ENCODE measurements at places on chromosomes 16 and 17.

DNA sequence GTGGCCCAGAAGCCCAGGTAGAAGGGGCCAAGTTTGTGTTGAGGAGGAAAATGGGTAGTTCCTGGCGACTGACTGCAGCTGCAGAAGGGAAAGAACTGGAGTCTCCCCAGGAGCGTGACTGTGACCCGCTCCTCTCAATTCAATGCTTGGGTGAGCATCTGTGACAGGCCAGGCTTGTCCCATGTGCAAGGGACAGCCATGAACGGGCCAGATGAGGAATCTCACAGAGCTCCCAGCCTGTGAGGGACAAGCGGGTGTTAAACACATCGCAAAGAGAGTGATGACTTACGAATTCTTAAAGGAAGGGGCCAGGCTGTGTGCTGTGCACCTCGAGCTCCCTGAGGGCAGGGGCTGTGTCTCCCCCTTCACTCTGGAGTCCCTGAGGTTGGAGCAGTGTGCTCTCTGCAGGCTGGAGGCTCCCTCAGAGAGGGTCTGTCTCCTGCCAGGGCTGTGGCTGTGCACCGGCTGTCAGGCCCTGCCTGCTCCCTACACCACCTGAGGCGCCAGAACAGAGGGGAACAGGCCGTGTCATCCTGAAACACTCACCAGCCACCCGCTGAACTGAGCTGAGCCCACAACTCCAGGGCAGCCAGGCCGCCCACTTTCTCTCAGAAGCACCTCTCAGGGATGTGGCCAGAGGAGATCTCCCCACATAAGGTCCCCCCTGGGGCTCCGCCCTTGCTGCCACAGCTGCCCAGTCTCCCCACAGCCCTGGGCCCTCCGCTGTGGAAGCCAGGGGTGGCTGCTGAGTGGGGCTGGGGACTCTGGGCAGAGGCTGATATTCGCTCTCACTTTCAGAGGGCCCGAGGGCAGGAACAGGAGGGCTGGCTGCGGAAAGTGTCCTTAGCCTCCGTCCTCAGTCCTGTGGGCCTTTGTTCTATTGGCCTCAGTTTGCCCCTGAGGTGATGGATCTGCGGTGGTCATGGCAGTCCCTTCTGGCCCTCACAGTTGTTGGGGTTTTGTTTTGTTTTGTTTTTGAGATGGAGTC is 25.7 kb upstream of the NXPH3 start:
- no peak for DNase-seq

GRCh38 chr17:81037798-81038733 is 3.1 kb downstream of the BAIAP2 start:
- DNase-seq: no peak

- DNase-seq: no peak
These were observed 47.1 kb downstream of the SPACA3 start for GRCh38 chr17:33038740-33039139.

GRCh38 chr17:81035521-81036196 is 708 bp downstream of the BAIAP2 start:
- no peak for DNase-seq

DNA sequence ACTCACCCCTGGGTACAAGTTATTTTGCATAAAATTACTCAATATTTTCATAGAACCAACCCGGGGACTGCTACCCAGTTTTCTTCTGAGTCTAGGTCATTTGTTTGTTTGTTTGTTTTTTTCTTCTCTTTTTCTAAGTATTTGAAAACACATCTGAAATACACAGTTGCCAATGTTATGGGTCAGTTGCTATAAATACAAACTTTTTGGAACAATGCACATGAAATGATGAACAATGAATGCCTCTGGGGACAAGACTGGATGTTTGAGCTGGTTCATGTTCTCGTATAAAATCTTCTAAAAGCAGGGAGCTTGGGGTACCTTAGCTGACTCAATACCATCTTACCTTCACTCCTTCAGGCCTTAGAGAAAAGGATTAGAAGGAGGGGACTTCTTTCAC is 30.5 kb downstream of the TMEM238L start:
- no peak for DNase-seq

GRCh38 chr17:7234083-7234951 is at the start of gene DVL2:
TSS of gene DVL2 (minus strand) at chr17:7234517. CDS start at chr17:7234262, 255 bp downstream.
- peak; percentile 99 for DNase-seq

DNA sequence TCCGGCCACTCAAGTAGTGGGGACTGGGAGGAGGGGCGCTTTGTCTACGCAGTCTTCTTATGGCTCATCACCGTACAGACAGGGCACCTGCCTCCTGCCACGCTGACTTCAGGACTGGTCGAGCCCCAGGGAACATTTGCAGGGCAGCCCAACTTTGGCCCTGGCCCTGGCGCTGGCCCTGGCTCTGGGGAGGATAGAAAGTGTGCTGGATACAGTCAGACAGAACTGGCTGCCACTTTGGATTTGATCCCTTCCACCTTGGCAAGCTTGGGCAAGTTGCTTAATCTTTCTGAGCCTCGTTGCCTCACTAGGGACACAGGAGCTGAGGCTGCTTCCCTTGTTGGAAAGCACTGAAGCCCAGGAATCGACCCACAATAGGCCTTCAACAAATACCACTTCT is 13.6 kb downstream of the LGALS9 start:
- no peak for DNase-seq

DNA sequence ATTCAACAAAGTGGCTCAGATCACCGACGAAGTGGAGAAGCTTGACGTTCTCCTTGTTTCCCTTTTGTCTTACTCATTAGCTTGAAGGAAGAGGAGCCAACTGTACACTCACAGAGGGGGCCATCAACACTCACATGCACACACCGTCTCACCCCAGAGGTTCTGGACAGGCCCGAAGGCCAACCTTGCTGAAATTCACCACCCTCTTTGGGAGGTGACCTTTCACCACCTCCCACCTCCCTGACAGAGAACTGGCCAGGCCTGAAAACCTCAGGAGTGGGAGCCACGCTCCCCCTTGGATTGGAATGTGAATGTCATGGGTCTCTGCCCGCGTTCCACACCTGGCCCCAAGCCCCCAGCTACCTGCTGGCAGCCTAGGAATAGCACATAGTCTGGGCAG is 2.0 kb downstream of the DCXR start:
- DNase-seq: no peak

DNA sequence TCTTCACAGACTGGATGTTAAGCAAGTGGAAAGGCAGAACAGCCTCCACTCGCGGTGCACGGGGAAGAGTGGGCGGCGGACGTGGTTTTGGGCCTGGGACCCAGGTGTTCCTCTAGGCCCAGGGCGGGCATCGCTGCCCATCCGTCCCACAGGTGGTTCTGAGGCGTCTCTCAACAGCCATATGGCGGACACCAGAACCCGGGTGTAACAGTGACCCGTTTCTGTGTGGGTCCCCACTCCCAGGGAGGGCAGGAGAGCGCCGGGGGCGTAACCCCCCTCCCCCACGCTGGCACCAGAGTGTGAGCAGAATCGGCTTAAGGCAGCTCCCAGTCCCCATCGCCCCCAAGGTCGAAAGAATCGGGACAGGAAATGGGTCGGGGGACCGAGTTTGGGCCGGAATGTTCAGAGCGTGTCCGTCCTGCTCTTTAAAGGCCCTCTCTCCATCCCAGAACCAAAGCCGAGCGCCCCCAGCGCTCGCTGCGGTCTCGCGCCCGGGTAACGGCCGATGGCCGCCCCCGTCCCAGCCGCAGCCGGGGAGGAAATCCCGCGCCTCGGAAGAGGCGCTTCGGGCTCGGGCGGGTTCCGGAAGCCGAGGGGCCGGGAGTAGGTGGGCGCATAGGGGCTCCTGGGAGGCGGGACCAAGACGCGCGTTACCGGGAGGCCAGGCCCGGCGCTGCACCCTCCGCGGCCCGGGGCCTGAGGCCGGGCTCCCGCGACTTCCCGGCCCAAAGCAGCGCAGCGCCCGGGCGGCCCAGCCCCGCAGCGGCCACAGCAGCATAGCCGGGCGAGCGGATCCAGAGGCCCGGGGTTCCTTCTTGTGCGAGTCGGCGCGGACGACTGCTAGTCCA is at the start of gene TK2:
Gene TK2 (minus strand): TSS at position 839 of the 848 bp plus-strand sequence. CDS start 61 bp downstream, at position 778.
- no peak for DNase-seq

DNA sequence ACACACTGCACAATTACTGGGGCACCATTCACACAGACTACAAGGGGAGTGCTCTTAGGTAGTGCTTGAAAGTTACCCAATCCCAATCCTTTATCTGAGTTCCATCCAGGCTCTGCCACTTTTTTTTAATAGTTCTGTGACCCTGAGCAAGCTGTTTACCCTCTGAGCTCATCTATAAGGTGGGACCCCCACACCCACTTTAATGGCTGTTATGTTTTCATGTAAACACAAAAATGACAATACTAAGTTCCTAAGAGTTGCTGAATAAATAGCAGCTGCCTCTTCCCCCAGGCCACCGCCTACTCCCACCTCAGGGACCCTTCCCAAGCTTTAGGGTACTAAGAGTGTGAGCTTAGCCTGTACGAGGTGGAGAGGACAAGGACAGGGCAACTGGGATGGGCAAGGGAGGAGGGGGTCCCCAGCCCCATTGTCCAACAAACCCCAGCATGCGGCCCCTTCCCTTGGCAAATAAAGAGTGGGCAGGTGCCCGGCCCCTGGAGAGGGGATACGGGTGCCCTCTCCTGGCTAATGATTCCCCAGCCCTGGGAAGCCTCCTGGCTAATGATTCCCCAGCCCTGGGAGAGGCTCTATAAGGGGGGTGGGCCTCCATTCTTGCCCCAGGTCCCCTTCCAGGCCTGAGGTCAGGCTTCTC is 14.6 kb downstream of the SLC13A2 start:
- no peak for DNase-seq

GRCh38 chr17:48254896-48255295 is 147.3 kb downstream of the SNX11 start:
- no peak for DNase-seq

- no peak for DNase-seq
These were observed 5.1 kb upstream of the HSBP1 start for GRCh38 chr16:83802554-83803205.

- no peak for DNase-seq
These were observed 34.1 kb downstream of the VPS53 start for GRCh38 chr17:680529-680928.

GRCh38 chr16:88539652-88540345 is 30.4 kb upstream of the ZC3H18 start:
- DNase-seq: no peak

GRCh38 chr16:57999366-57999970 is 1.0 kb downstream of the ZNF319 start:
- DNase-seq: no peak

GRCh38 chr16:79132701-79133100 is 467.8 kb downstream of the MAF start:
- DNase-seq: no peak

DNA sequence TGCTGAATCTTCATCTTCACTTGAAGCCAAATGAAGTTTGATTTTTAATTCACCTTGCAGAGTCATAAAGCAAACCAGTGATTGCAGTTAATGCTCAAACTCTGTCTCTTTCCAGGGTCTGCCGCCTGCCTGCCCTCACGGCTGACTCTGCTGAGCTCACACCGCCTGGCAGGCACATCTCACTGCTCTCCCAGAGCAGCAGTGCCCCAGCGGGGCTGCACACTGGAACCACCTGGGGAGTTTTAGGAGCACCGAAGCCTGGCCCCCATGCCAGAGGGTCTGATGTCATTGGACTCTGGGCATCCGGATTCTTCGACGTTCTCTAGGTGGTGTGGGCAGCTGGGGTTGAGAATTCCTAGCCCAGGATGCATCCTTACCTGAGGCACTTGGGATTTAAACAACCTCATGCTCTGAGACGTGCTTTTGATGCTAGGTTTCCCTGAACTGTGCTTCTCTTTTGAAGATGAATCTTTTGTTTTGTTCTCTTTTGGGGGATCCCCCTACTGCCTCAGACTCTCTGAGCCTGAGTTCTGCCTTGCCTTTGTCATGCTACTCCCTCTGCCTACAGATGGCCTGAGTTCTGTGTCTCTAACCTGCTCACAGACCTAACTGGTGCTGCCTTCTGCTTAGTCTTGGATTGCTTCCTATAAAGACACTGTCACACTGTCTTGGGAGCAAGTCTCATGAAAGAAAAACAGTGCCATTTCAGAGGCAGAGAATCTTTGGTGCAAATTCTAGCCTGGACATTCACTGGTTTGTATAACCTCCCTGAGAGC is 438.1 kb upstream of the CCL2 start:
- no peak for DNase-seq

GRCh38 chr16:27969574-27969973 is 93.9 kb downstream of the GSG1L start:
- DNase-seq: no peak

DNA sequence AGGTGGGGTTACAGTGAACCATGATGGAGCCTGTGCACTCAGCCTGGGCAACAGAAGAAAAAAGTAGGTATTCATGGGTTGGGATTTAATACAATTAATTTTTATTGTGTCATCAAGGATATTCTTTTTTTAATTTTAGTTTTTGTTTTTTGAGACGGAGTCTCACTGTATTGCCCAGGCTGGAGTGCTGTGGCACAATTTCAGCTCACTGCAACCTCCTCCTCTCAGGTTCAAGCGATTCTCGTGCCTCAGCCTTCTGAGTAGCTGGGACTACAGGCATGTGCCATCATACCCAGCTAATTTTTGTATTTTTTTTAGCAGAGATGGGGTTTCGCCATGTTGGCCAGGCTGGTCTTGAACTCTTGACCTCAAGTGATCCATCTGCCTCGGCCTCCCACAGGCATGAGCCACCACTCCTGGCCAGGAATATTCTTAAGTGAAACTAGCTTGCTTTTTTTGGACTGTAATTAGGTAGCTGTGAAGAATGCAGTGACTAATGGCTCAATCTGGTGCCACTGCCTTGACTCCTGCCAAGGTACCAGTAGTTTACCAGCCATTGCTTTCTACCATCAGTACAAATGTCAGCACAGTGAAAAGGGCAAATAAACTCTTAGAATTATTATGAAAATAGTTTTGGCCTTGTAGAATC is 4.8 kb downstream of the PPM1D start:
- no peak for DNase-seq

DNA sequence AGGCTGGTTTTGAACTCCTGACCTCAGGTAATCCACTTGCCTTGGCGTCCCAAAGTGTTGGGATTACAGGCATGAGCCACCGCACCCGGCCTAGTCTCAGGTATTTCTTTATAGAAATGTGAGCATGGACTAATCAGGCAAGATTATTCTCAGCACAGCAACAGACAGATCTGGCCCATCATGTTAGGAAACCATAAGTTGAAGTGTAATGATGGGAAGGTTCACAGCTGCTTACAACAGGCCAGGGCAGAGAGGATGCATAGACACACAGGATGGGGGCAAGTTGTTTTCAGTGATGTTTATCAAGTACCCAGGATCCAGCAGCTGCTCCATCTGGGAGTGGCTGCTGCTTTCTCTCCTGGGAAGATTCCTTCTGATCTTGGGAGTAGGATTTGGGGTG is 16.6 kb upstream of the NOS2 start:
- no peak for DNase-seq

- no peak for DNase-seq
These were observed 81.7 kb downstream of the ZDHHC7 start for GRCh38 chr16:84929421-84930297.

GRCh38 chr16:82700541-82701235 is 73.9 kb downstream of the CDH13 start:
- no peak for DNase-seq

- DNase-seq: peak; percentile 85
These were observed 266.4 kb upstream of the RPL38 start for GRCh38 chr17:73936908-73937627.

- no peak for DNase-seq
These were observed 1.5 kb upstream of the SIAH1 start for GRCh38 chr16:48386559-48387312.

- no peak for DNase-seq
These were observed 25.8 kb downstream of the CAPNS2 start for GRCh38 chr16:55592306-55592705.

Measured in esophagus muscularis mucosa (tissue), 4 donors.